Fibroblast of the conjunctiva (primary cell): ENCODE measurements at places on chromosomes 4 and X.

- DNase-seq: no peak
Observed at GRCh38 chr4:175827516-175827915, 15.5 kb upstream of the GPM6A start.

DNA sequence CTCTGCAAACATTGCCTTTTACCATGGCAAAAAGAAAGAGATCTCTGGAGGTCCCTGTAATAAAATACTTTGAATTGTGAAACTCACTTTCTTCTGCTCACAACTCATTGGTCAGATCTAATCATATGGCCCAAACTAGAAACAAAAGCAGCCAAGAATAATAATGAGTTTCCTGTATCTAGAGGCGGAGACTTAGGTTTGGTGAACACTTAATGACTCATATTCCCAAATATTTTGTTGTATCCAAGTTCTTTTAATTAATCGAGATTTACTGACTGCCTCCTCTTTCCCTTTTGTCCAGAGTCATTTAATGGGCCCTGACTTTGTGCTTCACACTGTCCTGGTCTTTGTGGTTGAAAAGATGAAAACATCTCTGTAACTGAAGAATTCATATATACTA lies 190.6 kb downstream of the CCSER1 start:
- peak; percentile 92 for DNase-seq

DNA sequence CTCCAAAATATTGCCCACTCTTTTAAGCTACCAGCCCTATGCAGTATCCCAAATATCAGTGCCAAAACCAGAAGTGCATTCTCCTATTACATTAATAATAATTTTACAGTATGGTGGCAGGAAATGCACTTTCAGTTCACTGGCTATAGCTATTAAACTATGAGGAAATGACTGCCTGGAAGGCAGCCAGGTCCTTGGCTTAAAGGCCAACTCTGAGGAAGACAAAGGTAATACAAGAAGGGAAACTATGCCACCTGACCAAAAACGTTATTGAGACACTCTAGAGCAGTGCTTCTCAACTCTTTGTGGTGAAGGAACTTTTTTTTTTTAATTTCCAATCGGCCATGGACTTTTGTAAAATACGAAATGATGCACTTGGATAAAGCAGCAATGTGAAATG lies 133.6 kb upstream of the VAMP7 start:
- DNase-seq: no peak

DNA sequence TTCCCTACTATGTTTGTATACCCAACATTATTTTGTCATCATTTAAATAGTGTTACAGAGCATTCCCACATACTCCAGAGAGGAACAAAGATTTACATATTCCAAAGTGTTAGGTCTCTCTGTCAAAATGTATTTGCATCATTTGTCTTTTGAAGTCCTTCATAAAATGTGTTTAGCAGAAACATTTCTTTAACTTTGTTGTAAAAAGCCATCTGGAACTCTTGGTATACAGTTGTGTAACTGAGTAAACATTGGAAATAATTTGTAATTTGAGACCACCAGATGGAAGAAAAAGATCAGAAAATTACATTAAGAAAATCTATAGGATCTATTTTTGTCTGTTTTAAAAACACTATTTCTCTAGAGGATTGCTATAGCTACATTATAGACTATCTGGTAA lies 56.6 kb upstream of the ALB start:
- DNase-seq: no peak

- no peak for DNase-seq
Observed at GRCh38 chr4:120025516-120025915, 41.1 kb downstream of the MAD2L1 start.

GRCh38 chr4:151468715-151469696 lies 60.0 kb downstream of the FHIP1A start:
- no peak for DNase-seq

DNA sequence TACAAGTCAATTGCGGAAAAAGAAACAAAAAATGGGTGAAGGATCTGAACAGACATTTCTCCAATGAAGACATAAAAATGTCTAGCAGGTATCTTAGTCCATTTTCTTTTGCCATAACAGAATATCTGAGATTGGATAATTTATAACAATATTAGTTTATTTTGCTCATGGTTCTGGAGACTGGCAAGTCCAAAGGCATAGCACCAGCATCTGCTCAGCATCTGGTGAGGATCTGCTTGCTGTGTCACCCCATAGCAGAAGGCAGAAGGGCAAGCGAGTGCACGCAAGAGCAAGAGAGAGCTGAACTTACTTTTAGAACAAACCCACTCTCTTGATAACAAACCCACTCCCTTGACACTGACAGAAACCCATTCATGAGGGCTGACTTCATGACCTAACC lies 29.7 kb downstream of the GAB3 start:
- DNase-seq: no peak

DNA sequence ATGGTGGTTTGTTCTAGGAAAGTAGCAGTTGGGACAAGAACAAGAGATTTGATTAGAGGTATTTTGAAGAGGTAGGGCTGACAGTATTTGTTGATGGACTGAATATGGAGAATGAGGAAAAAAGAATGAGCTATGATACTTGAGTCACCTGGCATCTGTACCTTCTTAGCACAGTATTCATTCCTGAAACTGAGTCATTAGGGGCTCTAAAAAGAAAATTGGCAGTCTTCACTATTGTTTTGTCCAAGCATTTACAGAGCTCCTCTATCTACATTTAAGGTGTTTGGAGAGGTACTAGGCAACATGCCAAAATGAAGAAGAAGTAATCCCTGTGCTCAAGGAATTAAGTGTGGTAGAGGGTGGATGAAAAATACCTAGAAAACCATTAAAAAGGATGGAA lies 165.8 kb downstream of the SHROOM4 start:
- DNase-seq: no peak

GRCh38 chr4:173490256-173490655 lies 39.8 kb downstream of the HAND2 start:
- DNase-seq: no peak

GRCh38 chr4:839675-840443 lies 13.9 kb upstream of the CPLX1 start:
- DNase-seq: no peak
